ENCODE measurements at places on chromosomes 5 and 9.

DNA sequence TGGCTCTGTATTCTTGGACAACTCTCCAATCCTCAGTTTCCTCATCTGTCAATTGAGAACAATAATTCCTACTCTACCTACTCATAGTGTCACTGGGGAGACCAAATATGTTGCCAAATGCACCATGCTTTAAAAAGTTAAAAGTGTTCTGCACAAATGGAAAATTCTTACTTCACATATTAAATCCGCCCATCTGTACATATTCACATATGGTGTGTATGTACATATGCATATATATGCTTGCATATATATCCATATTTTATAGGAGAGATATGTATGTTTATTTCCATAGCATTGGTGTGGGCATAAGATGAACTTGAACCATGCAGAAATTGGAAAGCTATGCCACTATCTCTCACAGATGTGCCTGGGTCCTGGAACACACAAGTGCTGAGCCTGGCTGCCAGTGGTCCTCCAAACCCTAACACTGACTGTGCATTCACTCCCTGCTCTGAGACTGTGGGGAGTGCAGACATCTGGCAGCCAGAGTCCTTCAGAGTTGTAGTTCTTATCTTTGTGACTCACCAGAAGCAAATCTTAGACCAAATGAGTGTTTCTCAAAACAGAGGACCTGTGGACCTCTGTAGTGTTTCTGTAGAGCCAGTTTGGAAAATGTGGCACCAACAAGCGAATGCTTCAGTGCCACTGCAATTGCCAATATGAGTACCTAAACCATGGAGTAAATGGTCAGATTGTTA lies 168.7 kb downstream of the GRIA1 start:
- DNase-seq, result no peak

DNA sequence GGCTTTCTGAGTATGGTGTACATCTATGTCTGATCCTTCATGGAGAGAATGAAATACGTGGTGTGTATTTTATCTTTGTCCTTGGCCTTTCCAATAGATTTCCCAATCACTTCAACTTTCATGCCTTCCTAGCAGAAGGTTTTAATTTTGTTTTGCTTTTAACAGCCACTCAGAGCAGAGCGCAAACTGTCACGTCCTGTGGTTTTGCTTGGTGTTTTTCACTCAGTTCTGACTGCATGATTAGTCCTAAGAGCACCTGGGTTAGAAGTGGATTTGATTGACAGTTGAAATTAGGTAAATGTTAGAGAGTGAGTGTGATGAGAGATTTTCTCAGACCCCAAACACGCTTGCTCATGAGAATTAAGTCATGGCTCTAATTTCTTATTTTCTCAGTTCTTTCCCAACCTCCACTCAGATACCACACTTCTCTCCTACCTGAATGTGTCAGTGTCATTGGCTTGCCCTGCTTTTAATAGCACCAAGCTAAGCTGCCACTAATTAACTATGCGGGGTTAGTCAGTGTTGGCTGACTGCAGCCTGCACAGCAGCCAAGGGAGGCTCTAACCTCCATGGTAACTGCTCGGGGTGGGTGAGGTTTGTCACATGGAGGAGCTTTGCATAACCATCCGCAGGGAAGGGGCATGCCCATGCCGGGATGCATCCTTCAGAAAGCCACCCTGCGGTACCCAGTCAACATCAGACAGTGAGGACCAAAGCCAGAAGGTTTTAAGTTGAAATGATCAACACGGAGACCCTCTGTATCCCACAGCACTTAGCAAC lies 173.4 kb downstream of the NR3C1 start:
- DNase-seq, result no peak

GRCh38 chr9:8816361-8816760 lies 1016.8 kb upstream of the DMAC1 start:
- no peak for DNase-seq

GRCh38 chr9:108609227-108609896 lies 246.4 kb downstream of the ACTL7B start:
- no peak for DNase-seq

DNA sequence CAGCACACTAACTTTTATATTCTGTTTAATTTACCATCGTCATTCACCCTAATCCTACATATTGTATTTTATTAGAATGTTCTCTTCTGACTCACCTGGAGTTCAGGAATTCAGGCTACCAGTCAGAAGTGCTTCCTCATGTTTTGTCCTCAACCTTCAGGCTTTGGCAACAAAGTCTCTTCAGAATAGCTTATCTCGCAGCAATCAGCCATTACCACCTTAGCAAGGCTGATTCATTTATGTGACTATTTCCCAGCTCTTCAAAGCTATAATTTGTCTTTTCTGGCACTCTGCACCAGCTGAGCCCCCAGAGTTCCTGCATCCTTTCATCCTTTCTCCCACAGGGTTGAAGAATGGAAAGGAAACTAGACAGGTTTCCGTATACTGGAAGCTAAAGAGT lies 365.5 kb upstream of the CDH18 start:
- DNase-seq, result no peak

GRCh38 chr5:73286896-73287295 lies 113.9 kb downstream of the TMEM174 start:
- no peak for DNase-seq

DNA sequence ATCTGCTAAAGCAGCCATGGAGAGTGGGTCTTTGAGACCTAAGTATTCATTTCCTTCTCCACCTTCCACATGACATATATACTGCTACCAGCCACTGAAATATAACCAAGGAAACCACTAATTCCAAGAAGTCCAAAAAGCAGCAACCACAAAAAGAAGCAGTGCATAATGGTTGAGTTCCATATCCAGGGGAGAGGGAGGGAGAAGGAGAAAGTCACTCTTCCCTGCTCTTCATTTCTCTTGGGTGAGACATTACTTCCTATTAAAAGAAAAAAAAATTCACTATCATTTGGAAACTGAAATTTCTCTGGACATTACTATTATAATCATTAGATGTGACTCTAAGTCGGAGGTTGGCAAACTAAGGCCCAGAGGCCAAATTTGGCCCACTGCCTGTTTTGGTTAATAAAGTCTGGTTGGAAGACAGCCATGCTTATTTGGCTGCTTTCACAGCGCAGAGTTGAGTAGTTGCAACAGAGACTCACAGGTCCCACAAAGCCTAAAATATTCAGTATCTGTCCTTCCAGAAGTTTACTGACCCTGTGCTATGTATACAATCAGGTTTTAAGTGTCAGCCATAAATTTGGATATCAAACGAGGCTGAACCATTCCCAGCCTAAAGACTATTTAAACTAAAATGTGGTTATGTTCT lies 168.6 kb downstream of the MPDZ start:
- DNase-seq, result no peak

DNA sequence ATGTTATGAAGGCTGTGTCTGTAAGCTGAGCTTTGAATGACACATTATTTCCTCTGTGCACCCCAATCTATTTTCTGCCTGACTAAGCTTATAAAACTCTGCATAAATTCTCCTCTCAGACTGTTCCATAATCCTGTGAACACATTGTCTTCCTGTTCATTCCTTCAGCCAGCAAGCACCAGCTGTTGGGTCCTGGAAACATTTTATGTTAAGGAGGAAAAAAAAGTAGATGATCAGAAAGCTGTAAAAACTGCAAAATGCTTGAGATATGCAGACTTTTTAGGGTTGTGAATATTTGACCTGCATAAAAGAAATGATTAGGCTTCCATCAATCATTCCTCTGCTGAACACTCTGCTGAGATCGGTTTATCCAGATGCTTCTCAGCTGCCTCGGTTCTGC lies 1246.0 kb upstream of the DMAC1 start:
- no peak for DNase-seq

- DNase-seq, result no peak
Measured at GRCh38 chr9:92044936-92045335, 70.3 kb downstream of the SPTLC1 start.

DNA sequence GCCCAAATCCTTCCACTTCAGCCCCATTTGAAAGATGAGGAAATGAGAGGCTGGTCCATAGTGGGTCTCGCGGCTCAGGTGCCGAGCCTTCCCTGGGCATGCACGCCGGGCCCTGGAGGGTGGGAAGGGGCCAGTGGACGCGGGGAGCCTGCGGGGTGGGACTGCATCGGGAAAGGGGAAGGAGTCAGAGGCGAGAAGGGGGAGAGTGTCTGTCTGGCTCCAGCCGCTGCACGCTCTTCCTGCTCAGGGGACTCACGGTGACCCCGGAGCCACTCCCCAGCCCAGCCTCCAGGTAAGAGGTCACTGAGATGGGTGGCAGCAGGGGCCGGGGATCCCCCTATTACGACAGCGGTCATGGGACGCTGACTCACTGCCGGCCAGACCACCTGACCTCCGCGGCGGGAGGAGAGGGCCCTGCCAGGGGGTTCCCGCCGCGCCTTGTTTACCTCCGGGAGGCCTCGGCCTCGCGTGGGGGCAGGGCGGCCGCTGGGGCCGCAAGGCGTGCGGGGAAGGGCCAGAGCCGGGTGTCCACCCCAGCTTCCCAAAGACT lies 1.9 kb upstream of the SQSTM1 start:
- peak; percentile 68 for DNase-seq

DNA sequence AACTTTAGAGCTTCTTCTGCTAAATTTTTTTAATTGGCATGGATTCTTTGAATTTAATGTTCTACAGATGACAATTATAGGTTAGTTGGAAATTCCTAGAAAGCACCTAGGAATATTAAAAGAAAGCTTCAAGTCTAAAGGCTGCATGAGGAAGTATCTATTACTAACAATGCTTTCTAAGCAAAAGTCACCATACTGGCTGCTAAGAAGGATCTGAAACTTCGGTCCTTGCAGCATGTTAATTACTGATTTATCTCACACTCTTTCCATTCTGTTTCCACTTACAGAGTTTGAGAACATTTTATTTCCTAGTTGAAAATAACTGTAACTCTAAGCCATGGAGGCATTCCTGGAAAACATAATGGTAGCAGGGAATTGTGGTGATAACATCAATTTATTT lies 8.4 kb downstream of the SEMA6A start:
- DNase-seq, result no peak

DNA sequence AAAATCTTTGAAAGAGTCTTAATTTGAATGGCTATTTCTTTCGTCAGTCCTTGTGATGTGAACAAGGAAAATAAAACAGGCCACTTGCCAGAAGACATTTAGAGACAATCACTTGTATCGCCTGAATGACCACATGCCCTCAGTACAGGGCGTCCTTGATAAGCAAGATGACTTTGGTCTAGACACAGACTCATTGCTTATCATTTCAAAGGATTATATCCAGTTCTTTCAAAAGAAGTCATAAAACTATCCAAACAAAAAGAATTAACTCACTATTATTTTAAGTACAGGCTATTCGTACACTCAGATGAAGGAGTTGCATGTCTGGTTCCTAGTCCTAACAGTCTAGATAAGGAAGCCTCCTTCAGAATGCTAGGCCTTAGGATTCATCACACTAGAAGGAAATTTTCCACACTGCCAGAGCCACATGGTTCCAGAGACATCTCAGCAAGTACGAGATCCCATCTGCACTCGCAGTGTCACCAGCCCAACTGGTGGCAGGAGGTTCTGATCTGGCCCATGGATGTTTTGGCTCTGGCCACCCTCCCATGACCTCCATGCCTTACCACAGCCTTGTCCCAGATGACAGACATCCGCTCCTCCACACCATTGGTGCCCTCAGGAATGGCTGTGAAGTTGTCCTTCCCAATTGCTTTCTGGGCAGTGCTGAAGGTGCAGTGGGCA lies 109.6 kb downstream of the DPYSL3 start:
- no peak for DNase-seq

- no peak for DNase-seq
Measured at GRCh38 chr9:89387197-89387849, 69.0 kb downstream of the SECISBP2 start.

- DNase-seq, result no peak
Measured at GRCh38 chr9:128006332-128006996, 25.7 kb upstream of the EEIG1 start.

GRCh38 chr9:15417626-15418025 lies 5.0 kb upstream of the SNAPC3 start:
- no peak for DNase-seq

DNA sequence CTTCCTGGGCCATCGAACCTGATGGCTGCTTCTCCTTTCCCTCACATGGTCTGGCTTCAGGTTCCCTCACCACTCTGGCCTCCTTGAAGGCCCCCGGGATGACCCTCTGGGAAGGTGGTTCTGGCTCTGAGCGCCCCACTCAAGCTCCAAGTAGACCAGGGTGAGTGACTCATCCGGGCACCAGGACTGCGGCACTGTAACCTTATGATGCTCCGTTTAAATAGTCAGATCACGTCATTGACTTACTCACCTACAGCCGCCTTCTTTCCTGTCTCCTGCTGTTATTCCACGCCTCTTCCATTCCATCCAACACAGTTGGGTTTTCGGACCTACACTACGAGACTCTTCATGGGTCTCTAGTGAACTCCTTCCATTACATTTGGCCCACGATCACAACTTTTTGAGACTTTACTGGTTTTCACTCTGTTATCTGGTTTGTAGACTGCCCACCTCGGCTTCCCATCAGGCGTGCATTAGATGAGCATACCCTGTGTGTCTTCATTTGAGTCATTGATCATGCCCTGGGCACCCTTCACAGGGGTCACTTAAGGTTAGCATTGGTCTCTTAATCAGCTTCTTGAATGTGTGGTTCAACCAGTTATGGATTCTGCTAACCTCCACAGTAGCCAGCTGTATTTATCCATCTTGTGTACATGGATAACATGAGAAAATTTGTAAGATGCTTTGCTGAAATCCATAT lies 138.8 kb upstream of the LMX1B start:
- DNase-seq, result no peak

DNA sequence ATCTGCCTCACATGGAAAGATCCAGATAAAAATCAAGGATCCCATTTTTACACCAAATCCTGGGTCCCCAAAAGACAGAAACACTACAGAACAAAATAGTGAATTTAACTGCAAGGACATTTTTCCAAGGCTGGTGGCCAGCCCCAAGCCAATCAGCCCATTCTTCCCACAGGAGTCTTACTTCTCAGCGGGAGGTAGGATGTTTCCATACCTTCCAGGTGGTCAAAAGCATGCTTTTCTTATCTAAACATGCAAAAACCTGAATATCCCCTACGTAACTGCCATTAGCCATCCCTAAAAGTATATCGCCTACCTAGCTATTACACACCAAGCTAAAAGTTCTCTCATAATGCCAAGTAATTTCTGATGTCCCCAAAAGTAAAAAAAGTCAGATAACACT lies 20.6 kb downstream of the TMEM161B start:
- DNase-seq, result no peak

GRCh38 chr9:128706671-128707381 lies 4.5 kb downstream of the PKN3 start:
- no peak for DNase-seq
